ENCODE measurements at places on chromosomes 6 and 20.

GRCh38 chr20:37295001-37295400, 5.5 kb downstream of the MANBAL start:
- peak; percentile 54 for DNase-seq

- no peak for DNase-seq
Observed at GRCh38 chr20:34820805-34821578, 4.5 kb downstream of the NCOA6 start.

GRCh38 chr6:116447052-116447451, 14.1 kb upstream of the CALHM6 start:
- DNase-seq = no peak

DNA sequence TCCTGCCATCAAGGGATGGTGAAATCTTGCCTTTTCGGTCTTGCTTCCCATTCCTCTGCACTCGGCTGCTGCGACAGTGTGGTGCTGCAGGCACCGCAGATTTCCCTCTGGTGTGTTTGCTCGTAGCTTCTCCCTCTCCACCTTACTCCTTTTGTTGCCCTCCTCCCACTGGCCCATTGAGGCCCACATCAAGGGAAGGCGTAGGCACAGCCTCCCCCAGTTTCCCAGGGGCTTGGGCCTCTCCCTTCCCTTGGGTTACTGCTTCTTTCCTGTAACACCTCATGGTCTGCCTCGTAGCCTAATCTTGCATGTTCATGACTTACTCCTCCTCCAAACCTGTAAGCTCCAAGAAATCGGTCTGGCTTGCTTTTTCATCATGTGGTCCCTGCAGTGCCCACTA, 9.9 kb downstream of the E2F3 start:
- no peak for DNase-seq

DNA sequence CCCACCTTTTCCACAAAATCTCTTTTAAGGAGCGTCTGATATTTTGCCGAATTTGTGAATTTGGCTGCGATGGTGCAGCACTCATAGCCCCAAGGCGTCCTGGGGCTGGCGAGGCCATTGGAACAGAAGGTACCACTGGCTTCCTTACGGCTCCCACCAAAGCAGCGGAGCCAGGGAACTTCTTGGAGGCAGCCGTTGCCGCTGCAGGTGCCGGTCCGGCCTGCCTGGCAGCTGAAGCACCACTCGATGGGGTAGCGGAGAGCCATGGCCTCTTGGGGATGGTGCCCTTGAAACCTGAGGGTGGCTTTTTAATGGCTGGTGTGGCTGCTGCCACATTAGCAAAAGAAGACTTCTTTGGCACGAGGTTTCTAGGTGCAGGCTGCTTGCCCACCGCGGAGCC, 29.8 kb downstream of the DIDO1 start:
- no peak for DNase-seq
